Inflammatory macrophage treated with lipopolysaccharide for 4 hours (primary cell): ENCODE measurements at places on chromosomes 6 and 20.

GRCh38 chr6:160363016-160363996 lies 15.1 kb downstream of the SLC22A3 start:
- DNase-seq: no peak

DNA sequence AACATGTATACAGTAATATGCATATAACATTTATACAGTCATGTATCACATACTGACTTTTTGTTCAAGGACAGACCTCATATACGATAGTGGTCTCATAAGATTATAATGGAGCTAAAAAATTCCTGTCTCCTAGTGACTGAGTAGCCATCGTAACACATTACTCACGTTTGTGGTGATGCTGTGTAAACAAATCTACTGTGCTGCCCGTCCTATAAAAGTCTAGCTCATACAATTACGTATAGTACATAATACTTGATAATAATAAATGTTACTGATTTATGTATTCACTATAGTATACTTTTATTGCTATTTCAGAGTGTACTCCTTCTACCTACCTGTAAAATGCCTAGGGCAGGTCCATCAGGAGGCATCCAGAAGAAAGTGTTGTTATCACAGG lies 17.4 kb downstream of the SERAC1 start:
- no peak for DNase-seq

- DNase-seq: no peak
These were observed 36.3 kb upstream of the NRSN1 start for GRCh38 chr6:24089736-24090135.

DNA sequence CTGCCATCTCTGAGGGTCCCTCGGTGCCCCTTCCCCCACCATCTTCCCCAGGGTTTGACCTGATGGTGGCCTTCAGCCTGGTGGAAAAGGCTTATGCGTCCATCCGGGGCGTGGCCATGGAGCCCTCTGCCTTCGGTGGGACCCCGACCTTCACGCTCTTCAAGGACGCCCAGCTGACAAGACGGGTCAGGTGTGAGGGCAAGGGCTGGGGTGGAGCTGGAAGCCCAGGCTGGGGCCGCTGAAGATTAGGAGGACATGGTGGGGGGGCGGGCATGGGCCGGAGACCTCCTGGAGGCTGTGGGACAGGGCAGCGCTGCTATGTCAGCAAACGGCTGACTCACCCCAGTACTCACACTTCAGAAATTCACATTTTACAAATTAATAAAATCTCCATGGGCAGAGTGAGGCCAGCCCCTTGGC lies 23.5 kb downstream of the COL20A1 start:
- no peak for DNase-seq

GRCh38 chr6:71072508-71072907 lies 115.6 kb upstream of the B3GAT2 start:
- DNase-seq: no peak
